Spleen (tissue), 13 donors: ENCODE measurements at places on chromosomes 3 and 15.

GRCh38 chr3:71602256-71602655, 18.7 kb upstream of the FOXP1 start:
- DNase-seq: no peak

DNA sequence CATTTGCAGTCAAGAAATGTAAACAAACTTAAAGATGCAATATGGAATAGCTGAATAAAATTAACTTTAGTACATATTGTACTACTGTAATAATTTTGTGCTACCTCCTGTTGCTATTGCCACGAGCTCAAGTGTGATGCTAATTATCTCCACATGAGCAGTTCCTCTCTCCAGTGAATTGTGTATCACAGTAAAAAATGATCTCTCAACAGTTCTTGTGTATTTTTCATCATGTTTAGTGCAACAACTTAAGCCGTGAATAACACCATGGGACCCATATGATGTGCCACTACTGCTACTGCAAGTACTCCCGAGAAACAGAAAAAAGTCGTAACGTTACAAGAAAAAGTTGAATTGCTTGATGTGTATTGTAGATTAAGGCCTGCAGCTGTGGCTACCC, 12.4 kb downstream of the RIOX2 start:
- DNase-seq: no peak

GRCh38 chr15:78204351-78205309, 29.7 kb downstream of the ACSBG1 start:
- DNase-seq: no peak

GRCh38 chr15:98069256-98069655, 108.8 kb downstream of the ARRDC4 start:
- no peak for DNase-seq

DNA sequence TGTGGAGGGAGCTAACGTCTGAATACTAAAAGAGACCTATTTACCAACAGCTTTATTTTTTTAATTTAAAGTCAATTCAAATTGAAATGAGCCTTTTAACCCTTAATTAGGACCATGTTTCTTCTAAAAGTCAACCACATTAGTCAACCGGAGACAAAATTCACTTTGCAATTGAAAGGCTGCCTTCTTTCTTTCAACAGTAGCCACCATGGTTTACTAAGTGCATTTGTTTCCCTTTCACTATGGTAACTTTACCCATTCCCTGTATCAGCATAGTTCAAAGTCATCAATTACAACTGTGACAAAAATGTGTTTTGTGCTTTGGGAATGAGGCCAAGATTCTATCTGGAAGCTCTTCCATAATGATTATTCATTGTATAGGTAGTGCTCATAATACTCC, 225.4 kb downstream of the EPHA3 start:
- DNase-seq: no peak

DNA sequence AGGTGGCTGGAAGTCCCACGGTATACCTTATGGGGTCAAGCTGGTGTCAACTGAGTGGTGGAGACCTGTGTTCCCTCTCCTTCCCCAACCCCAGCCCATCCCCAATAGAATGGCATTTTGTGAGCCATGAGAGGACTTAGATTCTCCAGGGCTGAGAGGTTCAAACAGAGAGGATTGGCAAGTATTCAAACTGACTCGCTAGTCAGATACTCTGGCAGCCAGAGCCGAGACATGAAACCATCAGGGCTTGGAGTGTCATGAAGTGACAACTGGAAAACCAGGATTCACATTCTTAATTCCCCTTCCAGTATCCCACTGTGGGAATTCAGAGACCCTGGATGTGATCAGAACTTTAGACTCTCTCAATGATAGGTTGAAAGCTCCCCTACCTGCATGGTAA, 159.4 kb upstream of the SNTN start:
- no peak for DNase-seq

DNA sequence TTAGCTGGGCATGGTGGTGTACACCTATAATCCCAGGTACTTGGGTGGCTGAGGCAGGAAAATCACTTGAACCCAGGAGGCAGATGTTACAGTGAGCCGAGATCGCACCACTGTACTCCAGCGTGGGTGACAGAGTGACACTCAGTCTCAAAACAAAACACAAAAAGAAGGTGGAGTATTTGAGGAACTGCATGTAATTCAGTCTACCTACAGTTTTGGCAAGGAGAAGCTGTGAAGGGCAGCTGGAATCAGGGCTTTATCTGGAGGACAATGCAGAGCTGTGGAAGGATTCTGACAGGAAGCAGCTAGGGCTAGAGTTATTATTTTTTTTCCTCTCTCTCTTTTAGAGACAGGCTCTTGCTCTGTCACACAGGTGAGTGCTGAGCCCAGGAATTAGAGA, 6.8 kb downstream of the H1-8 start:
- no peak for DNase-seq

GRCh38 chr3:62265528-62265927, 107.8 kb downstream of the FEZF2 start:
- no peak for DNase-seq

DNA sequence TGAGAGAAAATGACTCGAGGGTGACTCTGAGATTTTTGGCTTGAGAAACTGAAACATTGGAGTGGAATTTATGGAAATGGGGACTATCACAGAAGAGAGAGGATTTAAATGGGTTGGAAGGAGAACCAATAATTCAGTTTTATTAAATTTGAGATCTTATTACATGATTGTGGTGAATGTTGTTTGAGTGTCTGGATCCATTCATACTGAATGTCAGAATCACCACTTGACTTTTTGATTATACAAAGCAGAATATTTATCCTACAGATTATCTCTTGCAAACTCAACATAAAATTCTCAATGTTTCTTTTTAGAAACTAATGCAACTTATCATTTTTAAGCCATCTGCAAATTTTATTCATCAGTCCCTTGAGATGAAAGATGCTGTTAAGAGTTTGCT, 332.8 kb downstream of the CNTN3 start:
- DNase-seq: no peak

- no peak for DNase-seq
Observed at GRCh38 chr15:71691458-71692417, 118.6 kb upstream of the NR2E3 start.

DNA sequence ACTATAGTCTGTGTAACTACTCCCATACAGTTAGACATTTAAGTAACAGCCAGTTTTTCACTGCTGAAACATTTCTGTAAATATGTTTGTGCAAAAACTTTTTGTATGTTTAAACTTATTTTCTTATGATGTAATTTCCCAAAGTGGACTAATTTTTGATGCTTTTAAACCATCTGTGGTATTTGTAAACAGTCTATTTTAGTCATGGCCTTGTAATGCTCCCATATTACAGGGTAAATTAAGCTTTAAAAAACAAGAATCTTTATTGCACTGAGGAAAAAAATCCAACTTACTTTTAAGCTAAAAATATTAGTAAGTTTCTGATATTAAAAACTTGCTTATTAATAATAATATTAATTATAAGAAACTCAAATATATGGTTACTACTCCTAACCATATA, 13.5 kb downstream of the CCDC14 start:
- no peak for DNase-seq

DNA sequence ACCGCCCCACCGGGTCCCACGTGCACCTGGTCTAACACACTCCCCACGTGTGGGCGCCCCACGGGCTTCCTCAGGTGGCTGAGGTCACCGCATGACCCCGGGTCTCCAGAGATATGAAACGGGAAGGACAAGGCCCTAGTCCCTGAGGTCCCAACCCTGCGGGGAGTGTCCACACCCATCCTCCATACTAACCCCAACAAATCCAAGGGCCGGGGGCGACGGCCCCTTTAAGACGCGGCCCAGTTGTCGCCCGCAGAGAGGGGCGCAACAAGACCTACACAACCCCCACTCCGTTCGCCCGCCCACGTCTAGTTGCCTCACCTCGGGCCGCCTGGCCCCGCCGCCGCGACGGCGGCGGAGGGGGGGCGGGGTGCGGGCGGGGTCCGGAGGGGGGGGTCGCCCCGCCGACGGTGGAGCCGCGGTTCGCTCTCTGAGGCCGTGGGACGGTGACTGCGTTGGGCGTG, 396 bp downstream of the INO80 start:
- peak; percentile 95 for DNase-seq

GRCh38 chr3:14532691-14533456, 7.3 kb downstream of the GRIP2 start:
- DNase-seq: peak; percentile 73

- no peak for DNase-seq
Observed at GRCh38 chr3:64426551-64426950, 201.3 kb upstream of the PRICKLE2 start.

DNA sequence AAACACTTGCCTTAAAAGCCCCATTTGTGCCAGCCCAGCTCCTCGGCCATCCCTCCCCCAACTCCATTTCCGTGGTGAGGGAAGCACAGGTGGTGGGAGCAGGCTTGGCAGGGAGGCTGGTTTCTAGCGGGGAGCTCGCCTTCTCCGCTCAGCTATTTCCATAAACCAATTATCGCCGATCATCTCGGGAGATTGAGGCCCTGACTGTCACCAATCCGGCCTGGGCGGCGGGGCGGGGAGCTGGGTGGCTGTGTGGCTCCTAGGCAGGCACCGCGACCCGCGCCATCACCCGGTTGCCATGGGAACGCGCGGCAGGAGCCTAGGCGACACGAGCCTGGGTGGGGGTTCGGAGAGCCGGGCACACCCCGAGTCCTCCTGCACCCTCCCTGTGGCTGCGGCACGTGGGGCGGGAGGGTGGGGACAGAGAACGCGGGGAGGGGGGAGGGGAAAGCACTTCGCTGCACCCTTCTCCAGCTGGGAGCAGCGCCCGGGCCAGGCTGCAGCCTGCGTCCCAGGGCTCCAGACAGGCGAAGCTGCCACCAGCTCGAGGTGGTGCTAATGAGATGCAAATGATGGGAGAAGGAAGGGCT, 9.3 kb downstream of the CCDC33 start:
- DNase-seq: no peak

GRCh38 chr3:101544161-101544850, 17.4 kb upstream of the TRMT10C start:
- DNase-seq: no peak

DNA sequence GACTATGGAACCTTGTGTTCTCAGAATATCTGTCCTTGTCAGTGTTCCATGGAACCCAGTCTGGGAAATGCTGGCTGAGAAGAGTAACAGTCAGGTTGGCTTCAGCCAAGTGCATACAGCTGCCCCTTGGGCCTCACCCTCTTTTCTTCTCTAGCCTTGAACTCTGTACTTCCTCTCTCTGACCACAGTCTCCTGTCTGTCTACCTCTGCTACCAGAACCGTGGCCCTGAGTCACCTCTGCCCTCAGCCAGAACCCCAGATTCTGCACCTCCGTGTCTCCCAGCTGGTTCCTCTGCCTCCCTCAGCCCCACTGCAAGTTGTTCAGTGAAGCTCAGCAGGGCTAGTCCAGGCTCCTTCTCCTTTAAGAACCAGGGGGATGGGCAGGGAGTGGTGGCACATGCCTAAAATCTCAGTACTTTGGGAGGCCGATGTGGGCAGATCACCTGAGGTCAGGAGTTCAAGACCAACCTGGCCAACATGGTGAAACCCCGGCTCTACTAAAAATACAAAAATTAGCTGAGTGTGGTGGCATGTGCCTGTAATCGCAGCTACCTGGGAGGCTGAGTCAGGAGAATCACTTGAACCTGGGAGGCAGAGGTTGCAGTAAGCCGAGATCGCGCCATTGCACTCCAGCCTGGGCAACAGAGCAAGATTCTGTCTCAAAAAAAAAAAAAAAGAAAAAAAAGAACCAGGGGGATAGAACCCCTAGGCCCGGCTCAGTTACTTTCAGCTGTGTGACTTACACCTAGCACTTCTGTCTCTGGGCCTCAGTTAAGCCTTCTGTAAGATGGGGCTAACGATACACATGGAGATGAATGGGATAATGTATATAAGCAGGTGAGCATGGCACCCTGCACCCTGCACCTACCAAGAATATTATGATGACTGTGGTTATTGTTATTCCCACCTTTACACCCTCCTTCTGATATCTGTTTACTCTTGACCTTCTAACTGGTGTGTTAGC, 24.3 kb upstream of the TATDN2 start:
- peak; percentile 87 for DNase-seq

GRCh38 chr15:30008156-30008555, 74.6 kb upstream of the GOLGA8J start:
- DNase-seq: no peak

- DNase-seq: no peak
Observed at GRCh38 chr15:86481720-86482119, 402.0 kb downstream of the AGBL1 start.

DNA sequence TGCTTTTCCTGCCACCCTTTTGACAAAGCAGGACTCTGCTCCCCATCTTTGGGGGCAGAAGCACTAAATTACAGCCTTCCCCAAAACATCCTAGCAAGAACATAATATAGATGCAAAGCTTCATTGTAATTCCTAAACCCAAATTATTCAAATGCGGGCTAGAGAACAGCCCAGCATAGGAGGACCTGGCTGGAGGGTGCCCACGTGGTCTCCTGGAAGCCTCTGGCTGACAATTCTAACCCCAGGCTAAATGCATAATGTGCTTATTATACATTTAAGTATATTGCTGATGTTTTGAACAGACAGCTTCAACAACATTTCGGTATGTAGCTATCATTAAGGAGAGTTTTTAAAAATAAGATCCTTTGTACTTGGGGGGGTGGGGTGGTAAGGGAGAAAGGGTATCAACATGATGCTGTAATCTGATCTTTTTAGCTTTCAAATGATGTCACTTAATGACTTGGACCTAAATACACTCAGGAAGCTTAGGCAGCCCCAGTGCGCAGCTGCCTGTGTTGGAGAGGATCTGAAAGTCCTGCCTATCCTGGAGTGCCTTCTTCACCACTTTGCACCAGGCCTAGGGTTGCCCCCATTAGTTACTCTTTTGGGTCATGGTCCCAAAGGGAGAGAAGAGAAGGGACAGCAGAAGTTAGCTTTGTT, 57.2 kb upstream of the USP3 start:
- no peak for DNase-seq

DNA sequence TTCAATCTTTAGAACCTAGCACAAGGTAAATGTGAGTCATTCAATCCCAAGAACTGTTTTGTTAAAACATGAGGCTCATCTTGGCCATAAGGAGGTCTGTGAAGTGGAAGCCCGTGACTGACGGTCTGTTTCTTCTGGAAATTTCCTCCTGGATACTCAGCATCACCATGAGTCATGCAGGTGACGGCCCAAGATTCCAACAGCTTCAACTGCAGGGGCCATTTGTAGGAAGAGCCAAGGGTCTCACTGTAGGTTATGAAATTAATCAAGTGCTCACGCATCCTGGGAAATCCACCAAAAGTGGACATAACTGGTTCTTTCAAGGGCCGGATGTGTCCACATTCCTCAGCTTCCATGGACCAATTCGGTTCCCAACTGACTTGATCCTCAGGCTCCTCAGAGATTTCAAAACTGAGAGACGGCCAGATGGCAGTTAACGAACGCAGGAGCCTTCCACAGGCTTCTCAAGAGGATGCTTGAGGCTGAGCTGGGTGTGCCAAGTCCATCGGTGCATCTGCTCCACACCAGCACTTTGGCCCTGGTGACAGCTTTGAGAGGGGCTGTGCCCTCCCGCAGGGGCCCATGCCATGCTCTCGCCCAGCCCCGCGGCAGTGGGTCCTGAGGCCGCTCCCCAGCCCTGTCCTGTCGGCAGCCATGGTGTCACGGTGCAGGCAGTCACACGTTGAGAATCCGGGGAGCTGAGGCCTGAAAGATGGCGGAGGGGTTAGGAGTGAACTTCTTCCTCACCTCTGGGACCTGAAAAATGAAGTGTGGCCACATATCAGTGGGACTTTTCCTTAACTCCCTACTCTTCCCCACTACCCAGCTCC, 8.5 kb downstream of the MAP6D1 start:
- DNase-seq: peak; percentile 71

GRCh38 chr3:157695586-157695985, 192.4 kb upstream of the VEPH1 start:
- DNase-seq: no peak

GRCh38 chr15:101813803-101814534, 2.0 kb downstream of the OR4F15 start:
- DNase-seq: no peak

- no peak for DNase-seq
Observed at GRCh38 chr3:67401921-67402320, 252.5 kb downstream of the SUCLG2 start.

GRCh38 chr3:152229692-152230091, 39.0 kb upstream of the MBNL1 start:
- DNase-seq: no peak
